T1000 (cell line): ENCODE measurements at places on chromosomes 3 and 15.

GRCh38 chr3:79257791-79258190, 510.0 kb downstream of the ROBO1 start:
- no peak for DNase-seq

- no peak for DNase-seq
These were observed 30.6 kb upstream of the GPR160 start for GRCh38 chr3:170007031-170007663.

DNA sequence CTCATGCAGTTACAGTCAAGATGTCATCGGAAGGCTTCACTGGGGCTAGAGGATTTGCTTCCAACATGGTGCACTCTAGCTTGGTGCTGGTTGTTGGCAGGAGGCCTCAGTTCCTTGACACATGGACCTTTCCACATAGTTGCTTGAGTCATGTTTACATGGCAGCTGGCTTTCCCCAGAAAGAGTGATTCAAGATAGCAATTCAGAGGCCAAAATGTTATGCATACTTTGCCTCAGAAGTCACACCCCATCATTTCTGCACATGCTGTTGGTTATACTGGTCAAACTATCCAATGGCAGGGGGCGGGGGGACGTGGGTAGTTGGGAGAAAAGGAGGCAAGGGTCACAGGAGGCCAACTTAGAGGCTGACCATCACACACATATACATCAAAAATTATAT, 58.7 kb downstream of the FOXB1 start:
- no peak for DNase-seq

DNA sequence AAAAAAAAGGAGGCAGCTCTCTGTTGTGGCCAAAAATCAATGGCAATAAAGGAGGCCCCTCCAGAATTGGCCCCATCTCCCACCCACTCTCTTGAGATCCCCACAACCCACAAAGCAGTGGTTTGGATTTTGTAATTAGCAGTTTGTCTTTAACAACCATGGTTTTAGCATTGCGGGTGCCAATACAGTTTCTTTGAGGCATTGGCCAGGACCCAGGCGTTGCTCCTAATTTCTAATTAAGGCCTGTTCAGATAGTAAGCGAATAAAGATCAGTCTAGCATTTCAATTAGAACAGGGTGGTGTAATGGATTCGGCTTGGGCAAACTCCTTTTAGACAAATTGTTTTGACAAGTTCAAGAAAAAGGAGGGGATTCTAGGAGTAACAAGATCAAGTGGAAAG, 23.6 kb upstream of the UACA start:
- DNase-seq = no peak

DNA sequence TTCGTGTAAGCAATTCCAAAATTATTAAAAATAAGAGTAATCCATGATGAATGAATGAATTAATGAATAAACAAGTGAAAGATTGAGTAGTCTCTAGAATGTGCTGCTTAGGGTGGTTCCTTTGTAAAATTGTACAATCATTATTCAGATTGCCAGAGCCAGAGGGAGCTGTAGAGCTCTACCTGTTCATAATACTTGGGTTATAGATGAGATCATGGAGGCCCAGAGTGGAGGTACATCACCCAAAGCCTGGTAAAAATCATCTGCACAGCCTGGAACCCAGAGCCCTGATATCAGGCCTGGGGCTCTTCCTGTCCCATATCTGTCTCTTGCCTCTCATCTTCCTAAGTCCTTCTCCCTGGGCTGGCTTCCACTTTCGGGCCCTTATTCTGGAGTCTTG, 297.2 kb downstream of the RPLP1 start:
- no peak for DNase-seq

GRCh38 chr3:81462921-81463320, 298.5 kb downstream of the GBE1 start:
- no peak for DNase-seq

DNA sequence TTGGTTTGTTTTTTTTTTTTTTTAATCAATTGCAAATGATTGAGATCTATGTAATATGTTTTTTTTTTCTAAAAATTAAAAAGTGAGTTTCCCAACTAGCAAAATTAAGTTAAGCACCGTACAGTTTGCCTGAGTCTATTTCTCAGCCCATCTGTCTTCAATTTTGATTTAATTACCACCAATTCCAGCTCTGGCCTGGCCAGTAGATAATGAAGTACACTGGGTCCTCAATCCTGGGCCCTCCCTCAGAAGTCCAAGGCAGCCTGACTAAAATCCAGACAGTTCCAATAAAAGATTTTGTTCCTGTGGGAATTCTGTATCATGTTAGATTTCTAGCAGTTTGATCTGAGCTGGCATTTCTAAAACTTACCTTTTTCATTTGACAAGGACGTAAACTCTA, 887.2 kb downstream of the NAALADL2 start:
- no peak for DNase-seq

DNA sequence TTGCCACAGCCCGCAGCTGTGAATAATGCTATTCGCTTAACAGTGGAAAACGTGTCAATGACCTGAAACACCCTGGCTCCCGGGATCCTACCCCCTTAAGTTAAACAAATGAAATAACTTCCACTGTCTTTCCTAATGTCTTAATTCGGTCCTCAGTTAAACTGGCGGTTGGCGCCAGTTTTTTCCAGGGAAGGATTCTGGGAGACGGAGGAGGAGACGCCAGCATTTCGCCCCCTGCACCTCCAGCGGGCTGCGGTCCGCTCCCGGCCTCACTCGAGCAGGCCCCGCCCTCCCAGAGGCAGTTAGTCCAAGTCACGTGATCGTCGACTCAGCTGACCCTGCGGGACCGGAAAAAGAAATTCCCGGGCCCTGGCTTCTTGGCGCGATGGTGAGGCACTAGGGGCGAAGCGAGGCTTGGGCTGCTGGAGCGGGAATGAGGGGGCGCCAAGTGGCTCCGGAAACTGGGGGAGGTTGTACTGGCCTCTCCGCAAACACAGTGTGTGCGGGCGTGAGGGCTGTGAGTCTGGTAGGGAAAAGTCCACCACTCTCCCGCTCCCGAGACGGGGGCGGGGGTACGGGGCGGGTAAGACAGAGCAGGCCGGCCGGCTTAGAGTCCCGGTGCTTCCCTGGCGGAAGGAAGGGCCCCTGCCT, at the start of gene COMMD4:
COMMD4 (plus strand) TSS at position 359 of the 651 bp plus-strand sequence; CDS start at position 386, 27 bp downstream.
- DNase-seq = peak; percentile 88

DNA sequence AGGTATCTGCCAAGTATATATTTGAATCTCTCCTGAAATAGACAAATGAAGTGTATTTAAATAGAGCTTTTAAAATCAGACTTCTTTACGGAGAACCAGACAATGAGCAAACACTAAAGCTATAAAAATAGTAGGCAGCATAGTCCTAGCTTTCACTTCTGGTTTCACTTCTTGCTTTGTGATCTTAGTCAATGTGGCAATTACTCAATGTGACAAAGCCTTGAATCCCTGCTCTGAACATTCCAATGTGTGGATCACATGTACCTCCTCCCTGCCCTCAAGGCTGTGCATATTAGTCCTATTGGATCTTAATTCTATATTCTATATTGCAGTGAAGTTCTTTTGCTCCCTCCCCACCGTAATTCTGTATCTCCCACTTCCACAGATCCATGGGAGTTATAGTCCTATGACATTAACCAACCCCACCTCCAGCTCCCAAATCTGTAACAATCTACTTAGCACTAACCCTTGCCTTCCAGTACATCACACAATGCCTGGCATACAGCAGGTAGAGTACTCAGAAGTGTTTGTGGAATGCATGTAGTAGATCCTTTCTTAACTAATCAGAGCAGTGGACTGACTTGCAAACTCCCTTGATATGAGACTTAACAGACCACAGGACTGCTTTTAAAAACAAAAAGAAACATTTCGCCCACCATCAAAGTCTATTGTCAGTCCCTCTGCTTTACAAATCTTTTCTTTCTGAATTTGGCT, 24.3 kb upstream of the CP start:
- no peak for DNase-seq

- no peak for DNase-seq
These were observed 520.1 kb downstream of the NTRK3 start for GRCh38 chr15:87736401-87736800.

DNA sequence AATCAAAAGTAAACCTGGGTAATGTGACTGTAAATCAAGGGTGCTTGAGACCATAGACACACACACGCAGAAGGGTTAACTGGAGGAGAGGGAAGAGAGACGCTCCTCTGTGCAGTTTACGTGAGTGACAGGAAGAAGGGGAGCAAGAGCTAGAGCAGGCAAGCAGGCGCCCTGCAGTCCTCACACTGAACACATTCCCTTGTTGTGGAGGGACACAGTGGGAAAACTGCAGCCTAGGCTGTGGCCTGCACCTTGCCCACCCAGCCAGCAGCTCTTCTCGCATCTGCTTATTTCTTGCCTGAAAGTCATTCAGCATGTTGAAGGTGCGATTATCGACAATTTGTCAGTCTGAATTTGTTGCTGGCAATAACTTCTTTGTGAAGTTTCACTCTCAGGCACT, 24.2 kb downstream of the SOX2 start:
- DNase-seq = no peak
